Stimulated activated naive CD8-positive, alpha-beta T cell treated with anti-CD3 and anti-CD28 coated beads, Interleukin-15, Interleukin-2, amounts not matched to agents 100 U/mL and 50 U/mL, for 24 hours (primary cell): ENCODE measurements at places on chromosomes 16 and 17.

- DNase-seq: no peak
Measured at GRCh38 chr16:82092711-82093110, 57.7 kb downstream of the HSD17B2 start.

- DNase-seq: no peak
Measured at GRCh38 chr17:44279346-44279665, 11.4 kb upstream of the SLC4A1 start.

DNA sequence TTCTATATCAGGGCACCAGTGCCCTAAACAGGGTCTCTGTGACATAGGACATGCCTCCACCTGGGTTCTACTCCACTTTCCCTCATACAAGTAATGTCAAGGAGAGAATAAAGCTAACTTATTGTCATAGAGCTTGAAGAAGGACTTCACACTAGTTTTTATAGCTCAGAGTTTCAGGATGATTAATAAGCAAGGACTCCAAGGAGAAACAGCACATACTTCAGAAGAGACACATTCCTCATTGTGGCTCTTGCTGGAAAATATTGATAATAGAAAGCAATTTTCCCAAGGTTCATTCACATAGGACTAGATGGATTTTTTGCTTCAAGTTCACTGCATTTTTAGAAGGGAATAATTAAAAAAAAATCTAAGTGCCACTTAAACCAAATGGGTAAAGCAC, 133.3 kb downstream of the CA10 start:
- no peak for DNase-seq

- no peak for DNase-seq
Measured at GRCh38 chr16:72112452-72112792, 18.8 kb downstream of the DHX38 start.

GRCh38 chr17:36851250-36851649, 86.0 kb upstream of the LHX1 start:
- DNase-seq: no peak

DNA sequence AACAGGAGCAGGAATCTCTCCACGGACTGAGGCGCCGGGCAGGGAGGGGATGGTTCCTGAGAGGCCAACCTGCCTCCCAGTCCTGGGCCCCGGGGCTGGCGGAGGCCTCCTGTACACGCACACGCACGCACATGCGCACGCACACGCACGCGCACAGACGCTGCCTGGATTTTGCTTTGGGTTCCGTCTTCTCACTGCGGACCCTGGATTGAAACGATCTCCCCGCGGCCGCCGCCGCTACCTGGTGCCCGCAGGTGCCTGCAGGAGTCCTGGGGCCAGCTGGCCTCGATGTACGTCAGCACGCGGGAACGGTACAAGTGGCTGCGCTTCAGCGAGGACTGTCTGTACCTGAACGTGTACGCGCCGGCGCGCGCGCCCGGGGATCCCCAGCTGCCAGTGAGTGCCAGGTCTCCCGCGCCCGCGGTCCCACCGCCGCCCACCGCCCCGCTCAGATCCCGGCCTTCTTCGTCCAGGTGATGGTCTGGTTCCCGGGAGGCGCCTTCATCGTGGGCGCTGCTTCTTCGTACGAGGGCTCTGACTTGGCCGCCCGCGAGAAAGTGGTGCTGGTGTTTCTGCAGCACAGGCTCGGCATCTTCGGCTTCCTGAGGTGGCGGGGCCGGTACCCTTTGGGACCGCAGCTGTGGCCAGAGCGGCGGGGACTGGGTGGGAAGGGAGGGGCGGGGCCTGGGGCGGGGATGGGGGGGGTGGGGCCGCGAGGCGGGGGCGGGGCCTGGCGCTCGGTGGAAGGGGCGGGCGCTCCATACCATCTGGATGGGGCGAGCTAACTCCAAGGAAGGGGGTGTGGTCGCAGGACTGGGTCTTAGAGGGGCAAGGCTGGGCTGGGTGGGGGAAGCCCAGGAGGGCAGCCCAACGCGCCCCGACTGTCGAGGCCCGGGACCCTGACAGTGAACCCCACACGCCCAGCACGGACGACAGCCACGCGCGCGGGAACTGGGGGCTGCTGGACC, 12.3 kb downstream of the CES4A start:
- DNase-seq: peak; percentile 57

GRCh38 chr17:66290101-66290722, 12.2 kb upstream of the PRKCA start:
- DNase-seq: no peak

DNA sequence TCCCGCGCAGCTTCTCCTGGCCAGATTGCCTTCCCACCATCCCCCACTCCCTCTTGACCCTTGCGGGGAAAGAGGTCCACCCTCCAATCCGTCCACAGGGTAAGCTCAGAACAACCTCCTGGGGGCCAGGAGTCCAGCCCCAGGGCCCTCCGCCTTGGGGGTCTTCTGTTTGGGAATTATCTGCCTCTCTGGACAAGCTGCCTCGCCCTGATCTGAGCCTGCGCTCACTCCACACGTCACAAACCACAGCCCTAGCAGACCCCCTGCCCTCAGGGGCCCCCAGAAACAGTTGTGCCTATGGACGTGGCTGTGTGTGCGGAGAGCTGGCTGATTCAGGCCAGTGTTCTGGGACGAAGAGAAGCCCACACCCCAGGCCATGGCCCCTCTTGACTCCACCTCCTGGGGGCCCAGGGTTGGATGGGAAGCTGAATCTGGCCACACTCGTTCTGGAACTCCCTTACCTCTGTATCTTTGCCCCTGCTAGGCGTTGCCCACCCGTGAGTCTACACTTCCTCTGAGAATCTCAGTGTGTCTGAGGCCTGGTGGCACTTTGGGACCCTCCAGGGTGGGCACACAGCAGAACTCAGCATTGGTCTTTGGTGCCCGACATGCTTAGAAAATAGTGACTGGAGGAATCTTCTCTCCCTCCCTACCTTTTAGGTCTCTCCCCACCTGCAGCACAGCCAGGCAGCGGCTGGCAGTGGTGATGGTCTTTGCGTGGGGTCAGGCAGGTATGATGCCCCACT, 119.9 kb upstream of the SMURF2 start:
- no peak for DNase-seq

GRCh38 chr16:1413684-1414531, 596 bp downstream of the UNKL start:
- peak; percentile 83 for DNase-seq

DNA sequence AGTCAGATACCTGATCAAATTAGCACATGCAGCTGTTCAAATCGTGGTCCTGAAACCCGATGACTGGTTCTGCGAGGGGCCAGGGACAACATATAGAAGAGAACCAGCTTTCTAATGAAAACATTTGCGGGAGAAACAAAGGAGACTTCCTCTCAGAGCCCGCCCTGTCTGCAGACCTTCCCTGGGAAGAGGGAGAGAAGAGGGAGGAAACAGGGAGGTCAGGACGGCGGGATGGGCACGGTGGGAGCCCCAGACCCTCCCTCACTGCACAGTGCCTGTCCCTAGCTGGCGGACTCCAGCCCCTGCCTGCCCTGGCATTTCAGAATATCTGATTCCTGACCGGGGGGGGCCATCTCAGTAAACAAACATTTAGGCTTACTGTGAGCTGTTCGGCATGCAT, 317.3 kb downstream of the FOXL1 start:
- DNase-seq: no peak

GRCh38 chr17:10292057-10292937, 80.5 kb downstream of the MYH13 start:
- DNase-seq: no peak

- no peak for DNase-seq
Measured at GRCh38 chr16:27333549-27333948, 19.8 kb downstream of the IL4R start.

GRCh38 chr17:75889454-75889853, 7.3 kb downstream of the TRIM65 start:
- no peak for DNase-seq

- DNase-seq: no peak
Measured at GRCh38 chr17:4720787-4721186, 10.4 kb downstream of the ARRB2 start.

GRCh38 chr16:67945392-67945933, 1.5 kb upstream of the LCAT start:
- DNase-seq: no peak

DNA sequence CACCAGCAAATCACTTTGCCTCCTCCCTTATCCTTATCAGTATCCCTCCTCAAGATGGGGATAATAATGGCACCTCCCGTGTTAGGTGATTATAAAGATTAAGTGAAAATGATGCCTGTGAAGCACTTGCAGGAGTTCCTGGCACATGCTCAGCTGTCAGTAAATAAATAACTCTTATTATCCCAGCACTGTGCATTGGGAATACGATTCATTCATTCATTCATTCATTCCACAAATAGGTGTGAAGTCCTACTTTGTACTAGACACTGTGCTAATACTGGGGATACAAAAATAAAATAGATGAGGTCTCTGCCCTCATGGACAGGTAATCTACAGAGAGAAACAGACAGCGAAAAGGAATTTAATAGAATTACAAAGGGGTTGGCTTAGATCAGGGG, 2.0 kb downstream of the XYLT2 start:
- no peak for DNase-seq

GRCh38 chr16:14070877-14071575, at the start of gene MRTFB:
Gene MRTFB (plus strand): TSS chr16:14071319. CDS start chr16:14140607, 69,288 bp downstream.
- peak; percentile 85 for DNase-seq

DNA sequence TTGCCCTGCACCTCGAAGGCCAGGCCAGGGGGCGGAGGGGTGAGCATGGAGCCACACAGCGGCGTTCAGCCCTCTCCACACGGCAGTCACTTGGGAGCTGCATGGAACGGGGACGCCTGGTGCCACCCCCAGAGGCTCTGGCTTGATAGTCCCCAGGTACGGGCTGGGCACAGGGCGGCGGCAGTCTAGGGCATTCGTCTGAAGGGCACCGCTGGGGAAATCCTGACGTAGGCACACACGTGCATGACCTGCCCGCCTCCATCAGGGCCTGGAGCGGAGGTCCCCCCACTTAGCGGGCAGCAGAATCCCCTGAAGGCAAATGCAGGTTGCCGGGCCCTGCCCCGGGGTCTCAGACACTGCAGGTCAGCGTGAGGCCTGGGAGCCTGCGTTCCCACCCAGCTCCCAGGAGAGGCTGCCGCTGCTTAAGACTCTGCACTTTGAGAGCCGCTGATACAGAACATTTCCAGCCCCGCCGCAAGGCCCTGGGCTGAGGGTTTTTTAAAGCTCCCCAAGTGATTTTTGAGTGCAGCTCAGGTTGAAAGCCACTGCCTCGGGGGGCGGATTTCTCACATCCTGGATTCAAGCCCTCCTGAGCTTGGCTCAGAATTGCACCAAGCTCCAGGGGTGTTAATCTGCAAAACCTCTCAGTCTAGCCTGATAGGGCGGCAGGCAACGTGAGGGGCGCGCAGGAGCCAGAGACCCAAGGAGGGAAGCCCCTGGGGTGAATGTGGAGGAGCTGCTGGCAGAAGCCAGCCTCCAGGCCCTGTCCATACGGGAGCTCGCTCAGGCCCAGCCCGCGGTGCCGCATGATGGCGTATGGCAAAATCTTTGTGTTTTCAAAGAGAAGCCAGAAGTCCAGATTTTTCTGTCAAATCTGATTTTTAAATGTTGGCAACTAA, 182.3 kb upstream of the GSE1 start:
- DNase-seq: no peak

DNA sequence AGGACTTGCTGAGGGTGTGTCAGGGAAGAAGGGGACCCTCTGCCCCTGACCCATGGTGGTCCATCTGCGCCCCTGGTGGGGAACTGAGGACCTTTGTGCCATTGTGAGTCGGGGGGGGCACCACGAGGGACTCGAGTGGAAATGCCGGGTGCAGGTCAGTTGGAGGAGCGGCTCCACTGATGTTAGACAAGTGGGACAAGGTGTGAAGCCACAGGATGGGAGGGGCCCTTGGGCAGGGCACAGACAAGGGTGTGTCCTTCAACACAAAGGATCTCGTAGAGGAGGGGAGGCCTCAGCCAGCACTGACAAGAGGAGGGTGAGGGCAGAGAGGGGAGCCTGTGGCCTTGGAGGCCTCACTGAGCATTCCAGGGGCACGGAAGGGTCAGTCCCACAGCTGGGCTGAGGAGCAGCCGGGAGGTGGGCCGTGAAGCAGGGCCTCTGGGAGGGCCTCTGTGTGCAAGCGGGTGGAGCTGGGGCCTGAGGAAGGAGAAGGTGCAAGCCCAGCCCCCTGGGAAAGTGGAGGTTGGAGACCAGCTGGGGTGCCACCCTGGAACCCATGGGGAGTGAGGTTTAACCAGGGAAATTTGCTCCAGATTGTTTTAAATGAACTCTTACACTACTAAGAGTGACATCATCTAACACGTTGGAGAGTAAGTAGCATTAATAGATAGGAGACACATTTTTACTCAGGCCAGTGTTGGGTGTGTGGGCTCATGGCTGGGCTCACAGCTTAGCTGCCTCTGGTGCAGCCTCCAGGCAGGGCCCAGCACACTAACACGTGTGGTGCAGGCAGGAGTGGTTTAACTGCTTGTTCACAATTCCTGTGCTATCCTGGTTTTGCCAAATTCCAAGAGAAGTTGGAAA, 27.9 kb downstream of the NARF start:
- no peak for DNase-seq

GRCh38 chr17:37608351-37609169, 658 bp downstream of the SYNRG start:
- DNase-seq: peak; percentile 43

DNA sequence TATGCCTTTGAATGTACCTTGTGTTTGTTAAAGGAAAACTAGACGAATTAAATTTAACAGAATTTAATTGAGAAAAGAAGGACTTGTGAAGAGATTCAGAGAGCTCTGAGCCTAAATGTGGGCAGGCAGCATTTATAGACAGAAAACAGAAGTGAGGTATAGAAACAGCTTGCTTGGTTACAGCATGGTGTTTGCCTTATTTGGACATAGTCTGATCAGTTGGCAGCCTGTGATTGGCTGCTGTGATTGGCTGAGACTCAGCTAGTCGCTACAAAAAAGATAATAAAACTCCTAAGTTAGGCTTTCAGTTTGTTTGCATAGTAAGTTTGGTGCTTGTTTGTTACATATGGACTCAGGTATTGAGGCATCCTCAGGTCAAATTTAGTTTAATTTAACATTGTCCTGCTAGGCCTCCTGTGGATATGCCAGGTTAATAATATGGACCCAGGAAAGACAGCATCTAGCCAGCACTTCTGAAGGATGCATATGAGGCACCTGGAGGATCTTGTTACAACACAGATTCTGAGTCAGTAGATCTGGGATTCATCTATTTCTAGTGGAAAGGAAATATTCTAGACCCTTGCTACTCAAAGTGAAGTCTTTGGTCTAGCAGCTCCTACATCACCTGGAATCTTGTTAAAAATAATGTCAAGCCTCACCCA, 43.4 kb downstream of the SLFN5 start:
- no peak for DNase-seq

DNA sequence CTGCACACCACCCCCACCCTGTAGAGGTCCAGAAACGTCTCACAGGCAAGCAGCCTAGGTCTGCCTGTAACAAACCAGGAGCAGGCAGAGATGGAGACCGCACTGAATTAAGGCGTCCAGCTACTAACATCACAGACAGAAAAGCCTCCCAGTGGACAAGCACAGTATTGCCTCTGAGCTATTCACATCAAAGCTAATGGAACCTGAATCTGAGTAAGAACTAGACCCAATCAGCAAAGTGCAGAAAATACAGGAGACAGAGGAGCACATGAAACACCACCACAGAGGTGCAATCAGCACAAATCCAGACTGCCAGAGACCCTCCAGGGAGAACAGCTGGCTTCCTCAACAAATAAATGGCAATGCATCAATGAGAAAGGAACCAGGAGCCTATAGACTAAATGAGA, 22.2 kb upstream of the PEMT start:
- peak; percentile 54 for DNase-seq
